ENCODE measurements at places on chromosomes 16 and 17. TPM values are rescaled to one million over a fixed set of nuclear protein-coding genes. Genes with fewer than 3 reads are reported as not detected.

CACNG5 gene
- not detected for polyA plus RNA-seq

ITGA3 gene
- polyA plus RNA-seq: 20.9 TPM

KRT20 gene
- 0.64 TPM for polyA plus RNA-seq

FSCN2 gene
- not detected for polyA plus RNA-seq

PPP1R1B gene
- polyA plus RNA-seq: 46.9 TPM

Data from adrenal gland (tissue), 19 donors.